ENCODE measurements at places on chromosomes 3 and 15.

- DNase-seq: no peak
Measured at GRCh38 chr15:100821327-100821726, 58.3 kb upstream of the ALDH1A3 start.

GRCh38 chr3:193874512-193874911, 261.4 kb upstream of the HES1 start:
- DNase-seq: no peak

DNA sequence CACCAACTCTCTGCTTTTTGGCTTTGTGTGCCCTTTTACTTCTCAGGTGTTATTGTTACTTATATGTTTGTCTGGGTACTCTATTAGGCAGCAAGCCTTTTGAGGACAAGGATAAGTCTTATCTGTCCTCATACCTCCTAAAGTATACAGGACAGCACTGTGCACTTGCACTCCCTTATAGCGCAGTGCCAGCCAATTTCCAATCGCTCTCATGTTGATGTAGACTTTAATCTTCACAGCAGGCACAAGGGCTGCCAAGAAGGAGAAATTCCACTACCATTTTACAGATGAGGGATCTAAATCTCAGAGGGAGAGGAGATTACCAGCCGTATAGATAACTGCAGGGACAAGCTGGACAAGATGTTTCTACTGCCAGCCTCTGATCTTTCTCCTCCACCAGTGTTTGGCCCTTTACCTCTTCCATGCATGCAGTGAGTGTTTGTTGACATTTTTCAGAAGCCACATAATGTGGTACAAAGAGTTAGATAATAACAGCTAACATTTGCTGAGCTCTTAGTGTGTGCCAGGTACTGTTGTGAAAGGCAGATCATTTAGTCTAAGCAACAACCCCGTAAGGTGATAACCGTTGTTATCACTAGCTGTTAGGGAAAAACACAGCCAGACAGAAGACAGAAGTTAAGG, 30.1 kb downstream of the SST start:
- DNase-seq: no peak

DNA sequence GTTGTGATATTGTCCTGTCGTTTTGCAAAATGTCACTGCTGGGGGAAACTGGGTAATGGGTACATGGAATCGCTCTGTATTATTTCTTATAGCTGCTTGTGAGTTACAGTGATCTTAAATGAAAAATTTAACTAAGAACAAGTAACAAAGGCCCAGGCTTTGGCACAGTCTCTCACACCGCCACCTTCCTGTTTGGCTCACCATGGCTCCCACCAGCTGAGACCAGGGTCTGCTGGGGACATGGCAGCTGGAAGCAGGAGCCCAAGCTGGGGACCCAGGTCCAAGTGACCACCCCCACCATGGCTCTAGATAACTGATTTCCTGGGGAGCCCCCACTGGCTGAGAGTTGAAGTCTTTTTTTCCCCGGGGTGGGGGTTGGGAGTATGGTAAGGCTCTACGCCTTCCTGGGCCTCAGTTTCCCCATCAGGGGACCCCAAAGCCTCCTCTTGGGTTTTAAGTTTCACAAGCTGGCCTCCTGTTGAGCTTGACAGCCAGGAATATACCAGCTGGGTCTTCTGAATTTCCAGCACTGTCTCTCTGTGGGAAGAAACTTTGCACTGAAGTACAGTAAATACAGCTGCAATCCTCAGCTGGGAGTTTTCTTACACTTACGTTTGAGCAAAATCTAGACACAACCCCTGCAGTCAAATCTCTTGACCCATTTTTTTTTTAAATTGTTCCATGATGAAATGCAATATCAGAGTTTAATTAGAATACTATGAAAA, 26.1 kb downstream of the ABTB1 start:
- no peak for DNase-seq

DNA sequence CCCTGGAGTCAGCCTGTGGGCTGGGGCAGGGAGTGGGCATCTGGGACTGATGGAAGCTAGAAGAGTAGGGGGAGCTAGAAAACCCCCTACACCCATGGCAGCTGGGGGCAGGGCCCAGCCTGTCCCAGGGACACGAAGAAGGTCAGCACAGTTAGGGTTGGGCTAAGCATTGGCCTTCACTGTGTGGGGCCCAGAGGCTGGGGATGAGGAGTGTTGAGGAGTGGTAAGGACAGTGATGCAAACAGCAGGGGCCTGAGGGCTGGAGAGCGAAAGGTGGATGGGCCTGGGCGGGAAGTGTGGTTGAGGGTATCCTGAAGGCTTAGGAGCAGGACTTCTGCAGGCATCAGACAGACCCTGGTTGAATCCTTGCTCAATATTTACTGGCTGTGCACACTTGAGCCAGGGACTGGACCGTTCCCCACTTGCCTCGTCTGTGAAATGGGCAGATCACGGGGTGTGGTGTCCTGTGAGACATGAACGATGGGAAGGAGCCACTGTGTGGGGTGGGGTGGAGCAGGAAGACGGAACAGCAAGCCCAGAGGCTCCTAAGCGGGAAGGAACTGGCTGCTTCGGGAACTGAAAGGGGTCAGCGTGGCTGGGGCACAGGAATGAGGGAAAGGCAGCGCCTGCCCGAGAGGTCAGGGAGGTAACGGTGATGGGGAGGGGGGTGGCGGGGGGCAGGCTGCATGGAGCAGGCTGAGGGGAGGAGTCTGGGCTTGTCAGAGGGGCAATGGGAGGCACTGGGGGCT, 7.3 kb downstream of the PRKCD start:
- no peak for DNase-seq

DNA sequence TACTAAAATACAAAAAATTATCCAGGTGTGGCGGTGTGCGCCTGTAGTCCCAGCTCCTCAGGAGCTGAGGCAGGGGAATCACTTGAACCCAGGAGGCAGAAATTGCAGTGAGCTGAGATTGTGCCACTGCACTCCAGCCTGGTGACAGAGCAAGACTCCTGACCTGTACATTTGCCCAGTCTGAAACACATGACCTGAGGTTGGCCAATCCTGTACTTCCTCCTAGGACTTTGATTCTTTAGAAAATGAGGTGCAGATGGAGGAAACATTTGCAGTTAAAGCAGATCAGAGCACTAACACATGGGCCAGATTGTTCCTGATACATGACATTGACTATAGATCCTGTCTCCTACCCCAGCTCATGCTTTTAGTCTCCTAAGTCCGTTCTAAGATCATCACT, 28.9 kb upstream of the LPP start:
- no peak for DNase-seq

GRCh38 chr3:2153547-2153946, 54.9 kb downstream of the CNTN4 start:
- no peak for DNase-seq

- DNase-seq: no peak
Measured at GRCh38 chr3:60198179-60198720, 1053.0 kb downstream of the FHIT start.

- DNase-seq: no peak
Measured at GRCh38 chr3:34582055-34582454, 783.6 kb downstream of the PDCD6IP start.

GRCh38 chr3:18734309-18734708, 309.2 kb upstream of the SATB1 start:
- DNase-seq: no peak

DNA sequence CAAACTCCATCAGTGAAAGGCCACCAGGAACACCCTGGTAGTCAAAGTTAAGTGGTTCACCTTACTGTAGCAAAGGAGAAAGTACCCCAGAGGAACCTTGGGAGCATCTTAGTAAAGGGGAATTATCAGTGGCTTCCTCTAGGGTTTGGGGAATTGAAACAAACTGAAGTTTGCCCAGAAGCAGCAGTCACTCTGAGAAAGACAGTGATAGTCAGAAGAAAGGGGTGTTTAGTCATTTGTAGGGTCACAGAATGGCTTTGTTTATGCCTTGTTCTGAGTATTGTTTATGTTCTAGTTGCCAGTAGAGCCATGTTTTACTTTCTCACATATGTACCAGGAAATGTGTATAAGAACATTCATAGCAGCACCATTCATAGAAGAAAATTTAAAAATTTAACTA, 93.8 kb downstream of the FHIT start:
- DNase-seq: no peak

GRCh38 chr3:188153437-188154013, 432 bp upstream of the LPP start:
- peak; percentile 41 for DNase-seq

GRCh38 chr3:47634996-47635395, 56.3 kb upstream of the CSPG5 start:
- DNase-seq: no peak

DNA sequence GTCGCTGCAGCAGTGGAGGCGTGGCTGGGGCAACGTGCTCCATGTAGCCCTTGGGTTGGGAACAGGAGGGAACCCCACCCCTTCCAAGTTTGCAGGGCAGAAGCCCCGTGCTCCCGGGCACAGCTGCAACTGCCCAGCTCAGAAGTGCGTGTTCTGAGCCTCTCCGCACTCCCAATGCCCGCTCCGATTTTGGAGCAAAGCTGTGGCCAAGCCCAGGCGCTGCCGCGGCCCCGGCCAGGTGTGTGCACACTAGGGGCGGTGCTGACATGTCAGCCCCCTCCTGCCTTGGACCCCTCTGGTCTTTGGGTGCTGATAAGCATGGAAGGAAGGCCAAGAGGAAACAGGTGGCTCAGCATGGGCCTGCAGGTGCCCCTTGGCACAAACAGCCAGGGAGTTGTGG, 87.6 kb upstream of the TTBK2 start:
- no peak for DNase-seq

DNA sequence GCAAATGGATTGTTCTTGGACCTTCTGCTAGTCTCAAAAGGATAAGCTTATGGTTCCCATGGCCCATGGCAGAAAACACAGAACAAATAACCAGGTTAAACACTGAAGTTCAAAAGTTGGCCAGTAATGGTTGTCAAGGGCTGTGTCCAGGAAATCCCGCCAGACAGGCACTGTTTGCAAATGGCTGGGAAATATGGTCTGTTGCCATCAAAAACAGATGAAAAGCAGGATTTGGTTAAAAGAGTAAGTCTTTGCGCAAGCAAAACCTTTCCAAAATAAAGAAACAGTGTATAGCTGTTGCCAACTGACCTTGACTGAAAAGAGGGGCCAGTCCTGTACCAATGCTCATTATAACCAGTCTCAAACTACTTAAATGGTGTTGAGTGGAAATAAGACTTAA, 58.6 kb downstream of the WWTR1 start:
- DNase-seq: no peak

GRCh38 chr3:10772271-10773161, 43.5 kb upstream of the SLC6A11 start:
- DNase-seq: no peak

DNA sequence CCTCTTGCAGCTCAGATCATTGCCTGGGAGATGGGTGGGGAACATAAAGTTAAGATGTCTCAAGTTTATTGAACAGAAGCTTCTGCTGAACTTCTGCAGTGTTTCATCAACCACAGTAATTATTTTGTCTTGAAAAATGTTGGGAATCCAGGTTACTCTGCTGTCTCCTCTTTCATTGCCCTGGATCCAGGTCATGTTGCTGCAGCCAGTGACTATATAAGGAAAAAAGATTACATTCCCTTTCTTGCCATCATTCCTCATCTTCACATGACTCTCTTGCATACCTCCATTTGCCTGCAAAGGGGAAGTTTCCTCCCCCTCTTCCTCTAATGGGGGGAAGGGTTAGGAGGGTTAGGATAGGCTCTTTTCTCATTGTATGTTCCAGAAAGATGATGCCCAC, 15.1 kb downstream of the GMNC start:
- no peak for DNase-seq

GRCh38 chr3:140165781-140166180, 230.8 kb downstream of the CLSTN2 start:
- no peak for DNase-seq

GRCh38 chr3:195169011-195169649, 101.8 kb downstream of the XXYLT1 start:
- no peak for DNase-seq

GRCh38 chr15:78749831-78750230, 61.4 kb downstream of the ADAMTS7 start:
- no peak for DNase-seq

- no peak for DNase-seq
Measured at GRCh38 chr3:183310936-183311335, 57.9 kb downstream of the B3GNT5 start.

DNA sequence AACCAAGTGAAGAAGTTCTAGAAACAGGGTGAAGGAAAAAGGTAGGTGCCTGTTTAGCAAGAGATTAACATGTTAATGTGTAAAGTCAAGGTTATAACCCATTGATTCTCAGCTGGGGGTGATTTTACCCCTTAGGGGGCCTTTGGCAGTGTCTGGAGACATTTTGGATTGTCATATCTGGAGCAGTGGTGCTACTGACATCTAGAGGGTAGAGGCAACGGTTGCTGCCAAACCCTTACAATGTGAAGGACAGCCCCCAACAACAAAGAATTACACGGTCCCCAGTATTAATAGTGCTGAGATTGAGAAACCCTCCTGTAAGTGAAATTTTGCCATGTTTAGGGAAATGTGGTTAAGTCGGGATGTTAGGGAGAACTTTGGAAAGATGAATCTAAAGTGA, 74.7 kb downstream of the CRYBG3 start:
- no peak for DNase-seq

- DNase-seq: no peak
Measured at GRCh38 chr3:9111866-9112265, 137.6 kb downstream of the SRGAP3 start.

DNA sequence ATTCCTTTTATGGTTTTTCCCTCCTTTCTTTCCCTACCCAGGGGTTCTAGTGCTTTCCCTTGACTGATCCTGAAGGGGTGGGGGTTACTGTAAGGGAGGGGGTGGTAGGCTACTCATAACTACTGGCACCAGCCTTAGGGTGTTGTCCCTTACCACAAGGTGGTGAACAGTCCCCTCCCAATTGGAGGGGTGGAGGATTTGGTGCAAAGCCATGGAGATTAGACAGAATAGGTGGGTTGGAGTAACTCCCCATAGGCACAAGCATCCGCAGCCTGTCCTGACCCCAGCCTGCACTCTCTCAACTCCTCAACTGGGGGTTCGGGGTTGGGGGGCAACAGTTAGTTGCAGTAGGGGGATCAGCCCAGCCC, 2.6 kb upstream of the HYAL2 start:
- DNase-seq: no peak

GRCh38 chr3:146161663-146162002, 649 bp upstream of the PLOD2 start:
- no peak for DNase-seq

- no peak for DNase-seq
Measured at GRCh38 chr3:195873281-195873887, 35.0 kb downstream of the TNK2 start.

DNA sequence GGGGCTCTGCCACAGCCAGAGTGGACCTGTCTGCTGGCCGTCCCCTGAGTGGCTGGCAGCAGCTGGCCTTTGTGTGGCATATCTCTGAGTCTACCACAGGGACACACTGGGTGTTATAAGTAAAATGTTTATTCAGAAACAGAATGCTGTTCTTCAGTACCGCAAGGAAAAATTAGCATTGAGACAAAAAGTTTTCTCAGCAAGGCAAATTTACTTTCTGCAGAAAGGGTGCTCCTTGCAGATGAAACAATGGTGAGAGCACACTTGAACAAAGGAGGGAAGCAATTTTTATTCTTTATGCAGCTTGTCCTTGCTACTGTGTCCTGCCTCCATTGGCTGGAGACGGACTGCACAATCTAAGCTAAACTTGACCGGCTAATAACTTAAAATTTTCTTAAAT, 4.0 kb downstream of the TMEM89 start:
- DNase-seq: no peak

GRCh38 chr3:159165961-159166360, 364.1 kb downstream of the MFSD1 start:
- no peak for DNase-seq

GRCh38 chr15:75436881-75437280, 14.6 kb downstream of the SIN3A start:
- no peak for DNase-seq

- DNase-seq: no peak
Measured at GRCh38 chr3:110165370-110165743, 828.0 kb upstream of the DPPA4 start.
